Stromal cell of bone marrow (primary cell): ENCODE measurements at places on chromosomes 5 and 9.
A peak's percentile ranks its signal among the peaks of the same experiment; 100 is the strongest.

DNA sequence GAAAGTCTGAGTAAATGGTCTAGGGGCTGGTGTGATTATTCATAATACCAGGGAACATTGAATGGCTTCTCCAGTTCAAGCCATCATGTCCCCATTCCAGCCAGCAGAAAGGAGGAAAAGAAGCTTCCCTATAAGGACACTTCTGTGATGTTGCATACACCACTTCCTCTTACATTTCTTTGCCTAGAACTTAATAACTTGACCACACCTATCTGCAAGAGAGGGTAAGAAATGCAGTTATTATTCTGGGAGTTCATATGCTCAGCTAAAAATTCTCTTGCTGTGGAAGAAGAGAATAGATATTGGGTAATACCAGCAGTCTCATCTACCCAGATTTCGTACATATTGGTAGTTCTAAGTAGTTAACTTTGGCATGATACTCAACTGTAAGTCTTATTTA, 166.1 kb downstream of the SLC28A3 start:
- no peak for DNase-seq

- DNase-seq, result no peak
Measured at GRCh38 chr5:38756068-38756467, 89.7 kb upstream of the OSMR start.

DNA sequence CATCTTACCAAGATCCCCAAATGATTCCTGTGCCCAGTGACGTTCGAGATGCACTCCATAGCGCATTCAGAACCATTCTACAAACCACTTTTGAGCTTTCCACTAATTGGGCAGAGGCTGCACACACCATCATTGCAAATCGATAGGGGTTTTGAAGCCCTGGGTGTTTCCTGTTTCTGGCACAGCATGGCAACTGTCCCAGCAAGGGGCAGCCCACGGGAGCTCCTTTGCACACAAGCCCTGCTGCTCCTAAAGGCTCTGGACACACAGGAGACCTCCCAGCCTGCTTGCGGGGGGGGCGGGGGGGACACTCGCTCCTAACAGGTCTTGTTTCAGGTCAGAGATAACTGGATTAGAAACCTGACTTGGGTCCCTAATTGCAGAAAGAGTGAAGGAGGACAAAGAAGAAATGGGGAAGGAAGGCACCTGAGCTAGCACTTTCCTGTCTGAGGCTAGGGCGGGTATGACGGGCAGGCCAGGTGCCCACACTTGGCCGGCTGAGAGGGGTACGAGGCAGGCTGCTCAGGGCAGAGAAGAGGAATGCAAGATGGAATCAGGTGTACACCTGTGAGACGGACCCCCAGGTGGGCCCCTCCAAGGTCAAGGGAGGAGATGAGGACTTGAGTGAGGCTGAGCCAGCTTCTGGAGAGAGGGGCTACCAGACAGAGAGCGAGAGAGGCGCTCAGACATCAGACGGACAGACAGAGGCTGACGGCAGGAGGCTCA, 820 bp downstream of the FBP1 start:
- no peak for DNase-seq

GRCh38 chr5:142598338-142598700, 87.6 kb downstream of the FGF1 start:
- DNase-seq, result no peak

GRCh38 chr5:57216714-57217113, 42.9 kb downstream of the GPBP1 start:
- peak; percentile 10 for DNase-seq

GRCh38 chr9:96398582-96399324, 15.2 kb upstream of the SLC35D2 start:
- DNase-seq, result no peak

DNA sequence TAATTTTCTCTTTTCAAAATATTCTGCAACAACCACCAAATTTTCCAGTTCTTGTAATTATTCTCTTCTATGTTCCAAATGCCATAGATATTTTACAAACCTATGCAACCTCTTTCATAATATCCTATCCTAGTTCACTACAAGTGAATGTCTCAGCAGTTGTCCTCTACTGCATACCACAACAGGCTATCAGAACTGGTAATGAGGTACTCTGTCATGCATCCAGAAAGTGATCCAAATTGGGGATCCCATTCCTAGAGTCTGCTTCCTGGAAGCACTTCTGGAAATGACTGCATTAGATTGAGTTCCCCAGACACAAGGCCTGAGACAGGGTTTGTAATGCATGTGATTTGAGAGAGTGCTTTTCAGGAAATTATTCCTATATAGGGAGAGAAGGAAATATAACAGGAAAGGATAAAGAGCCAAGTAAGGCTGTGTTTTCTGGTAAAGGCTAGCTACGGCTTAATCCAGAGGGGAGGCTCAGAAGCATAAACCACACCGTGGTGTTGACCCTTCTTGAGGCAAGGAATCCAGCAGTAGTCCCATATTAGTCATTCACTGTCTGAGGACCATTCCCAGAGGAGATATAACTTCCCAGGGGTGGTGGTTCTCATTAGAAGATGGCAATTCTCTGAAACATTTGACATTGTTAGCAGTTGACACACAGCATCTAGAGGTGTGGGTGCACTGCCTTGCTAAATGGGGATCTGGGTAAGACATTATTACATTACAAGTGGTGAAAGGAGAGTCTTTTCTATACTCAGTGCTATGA, 80.3 kb upstream of the FST start:
- peak; percentile 61 for DNase-seq

GRCh38 chr5:51488803-51489642, 105.8 kb downstream of the ISL1 start:
- no peak for DNase-seq

GRCh38 chr9:81632599-81632998, 56.7 kb downstream of the TLE1 start:
- DNase-seq, result peak; percentile 25

- DNase-seq, result no peak
Measured at GRCh38 chr5:128591598-128592455, 53.8 kb upstream of the FBN2 start.

- no peak for DNase-seq
Measured at GRCh38 chr5:56080375-56081052, 85.8 kb upstream of the IL6ST start.

DNA sequence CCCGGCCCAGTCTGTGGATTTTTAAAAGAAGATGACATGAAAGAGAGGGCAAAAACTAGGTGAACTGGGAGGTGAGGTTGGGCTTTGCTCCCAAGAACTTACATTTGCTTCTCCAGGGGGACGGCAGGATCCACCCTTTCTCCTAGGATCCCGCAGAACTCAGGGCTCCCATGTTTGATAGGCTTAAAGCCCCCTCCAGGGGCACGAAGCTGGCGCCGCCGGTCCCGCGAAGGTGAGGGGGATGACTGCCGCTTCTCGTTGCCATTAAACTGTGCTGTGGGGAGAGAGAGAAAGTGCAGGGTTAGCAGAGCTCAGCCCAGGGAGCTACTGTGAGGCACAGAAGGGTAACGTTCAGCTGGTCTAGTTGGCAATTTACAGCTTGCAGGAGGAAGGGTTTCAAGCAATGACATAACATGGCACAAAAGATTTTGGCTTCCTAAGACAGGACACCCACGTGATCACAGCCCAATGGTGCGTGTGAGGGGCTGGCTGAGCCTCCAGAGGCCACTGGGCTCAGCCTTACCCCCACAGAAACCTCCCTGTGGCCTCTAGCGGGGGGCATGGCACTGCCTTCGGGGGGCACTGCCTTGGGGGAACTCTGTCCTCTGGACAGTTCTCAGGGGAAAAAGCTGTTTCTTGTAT, 52.0 kb upstream of the SLC25A51 start:
- no peak for DNase-seq

- no peak for DNase-seq
Measured at GRCh38 chr9:33377089-33377715, 25.2 kb downstream of the AQP7 start.

DNA sequence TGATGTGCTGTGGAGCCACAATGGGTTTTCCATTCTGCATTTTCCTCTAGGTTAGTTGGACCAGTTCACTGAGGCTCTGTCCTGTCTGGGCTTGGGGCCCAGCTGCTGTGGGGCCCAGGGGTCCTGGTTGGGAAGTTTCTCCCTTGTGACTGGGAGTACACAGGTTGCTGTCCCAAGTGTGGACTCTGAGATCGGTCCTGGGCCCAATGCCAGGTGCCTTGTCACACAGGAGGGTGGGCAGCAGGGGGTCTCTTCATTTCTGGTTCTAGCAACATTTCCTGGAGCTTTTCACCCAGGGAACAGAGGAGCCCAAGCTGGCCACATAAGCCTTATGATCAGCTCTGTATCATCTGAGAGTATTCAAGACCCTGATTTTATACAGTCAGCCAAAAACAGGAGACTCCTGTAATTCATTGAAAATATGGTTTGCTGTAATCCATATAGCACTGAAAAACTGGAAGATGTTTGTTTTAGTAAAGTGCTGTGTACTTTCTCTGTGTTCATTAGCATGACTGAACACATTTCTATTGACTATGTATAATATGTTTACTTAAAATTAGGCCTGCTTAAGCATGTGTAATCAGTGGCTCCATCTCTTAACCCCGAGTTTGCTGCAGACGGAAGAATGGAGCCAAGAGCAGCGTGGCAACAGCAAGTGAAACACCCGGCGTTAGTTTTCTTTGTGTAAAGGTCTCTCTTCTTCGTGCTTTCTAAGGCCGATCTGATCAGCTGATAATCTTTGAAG, 62.5 kb downstream of the MVB12B start:
- DNase-seq, result no peak

GRCh38 chr5:104018299-104018698, 455.7 kb upstream of the NUDT12 start:
- DNase-seq, result no peak

DNA sequence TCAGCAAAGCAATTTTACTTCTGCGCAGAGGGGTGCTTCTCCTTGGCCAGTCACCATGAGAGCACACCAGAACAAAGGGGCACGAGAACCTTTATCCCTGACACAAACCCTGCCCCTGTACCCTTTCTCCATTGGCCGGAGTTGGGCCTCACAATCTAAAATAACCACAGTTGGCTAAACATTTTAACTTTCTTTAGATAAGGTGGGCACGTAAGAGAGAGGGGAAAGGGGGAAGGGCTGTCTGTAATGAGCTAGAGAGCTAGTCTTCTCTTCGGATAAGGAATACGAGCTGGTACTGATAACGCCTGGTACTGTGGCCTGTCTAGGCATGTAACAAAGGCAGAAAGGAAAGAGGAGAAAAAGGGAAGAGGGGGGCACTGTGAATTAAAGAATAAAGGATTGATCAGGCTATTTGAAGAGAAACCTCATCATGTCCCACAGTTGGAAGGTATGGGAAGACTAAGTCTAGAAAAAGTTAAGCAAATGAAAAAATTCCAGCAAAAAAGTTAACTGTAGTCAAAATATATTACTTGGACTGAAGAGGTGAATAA, 1.8 kb upstream of the IARS1 start:
- no peak for DNase-seq

DNA sequence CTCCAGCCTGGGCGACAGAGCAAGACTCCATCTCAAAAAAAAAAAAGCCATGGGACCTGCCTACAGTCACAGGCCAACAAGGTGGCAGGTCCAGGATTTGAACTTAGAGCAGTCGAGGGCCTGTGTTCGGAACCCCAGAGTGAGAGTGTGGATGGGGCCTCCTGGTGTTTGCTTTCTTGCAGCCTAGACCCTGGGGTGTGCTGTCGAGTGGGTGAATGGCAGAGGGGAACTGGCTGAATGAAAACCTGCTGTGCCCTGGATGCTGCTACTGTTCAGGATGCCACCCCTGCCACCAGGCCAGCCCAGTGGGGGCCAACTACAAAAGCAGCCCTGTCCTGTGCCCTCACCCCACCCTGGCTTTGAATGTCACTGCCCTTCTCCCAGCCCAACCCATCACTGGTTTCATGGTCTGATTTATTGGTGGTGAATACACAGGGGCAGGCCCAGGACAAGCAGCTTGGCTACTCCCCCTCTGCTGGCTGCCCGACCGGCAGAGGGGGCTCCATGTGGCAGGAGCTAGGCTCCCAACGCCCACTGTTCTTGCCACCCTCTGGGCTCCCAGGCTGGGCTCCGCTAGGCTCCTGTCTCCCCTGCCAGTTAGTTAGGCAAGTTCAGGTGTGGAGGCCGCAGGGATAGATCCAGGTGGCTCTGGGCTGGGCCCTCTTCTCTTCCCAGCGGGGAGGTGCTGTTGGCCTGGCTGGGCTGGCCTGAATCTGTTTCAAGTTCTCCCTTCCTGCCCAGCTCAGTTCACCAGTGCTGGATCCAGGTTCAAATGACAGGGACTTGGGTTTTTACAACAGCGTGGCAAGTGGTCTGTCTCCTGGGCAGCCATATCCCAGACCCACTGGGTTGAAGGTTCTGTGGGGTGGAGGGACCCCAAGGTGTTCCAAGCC, 12.2 kb downstream of the FPGS start:
- no peak for DNase-seq

DNA sequence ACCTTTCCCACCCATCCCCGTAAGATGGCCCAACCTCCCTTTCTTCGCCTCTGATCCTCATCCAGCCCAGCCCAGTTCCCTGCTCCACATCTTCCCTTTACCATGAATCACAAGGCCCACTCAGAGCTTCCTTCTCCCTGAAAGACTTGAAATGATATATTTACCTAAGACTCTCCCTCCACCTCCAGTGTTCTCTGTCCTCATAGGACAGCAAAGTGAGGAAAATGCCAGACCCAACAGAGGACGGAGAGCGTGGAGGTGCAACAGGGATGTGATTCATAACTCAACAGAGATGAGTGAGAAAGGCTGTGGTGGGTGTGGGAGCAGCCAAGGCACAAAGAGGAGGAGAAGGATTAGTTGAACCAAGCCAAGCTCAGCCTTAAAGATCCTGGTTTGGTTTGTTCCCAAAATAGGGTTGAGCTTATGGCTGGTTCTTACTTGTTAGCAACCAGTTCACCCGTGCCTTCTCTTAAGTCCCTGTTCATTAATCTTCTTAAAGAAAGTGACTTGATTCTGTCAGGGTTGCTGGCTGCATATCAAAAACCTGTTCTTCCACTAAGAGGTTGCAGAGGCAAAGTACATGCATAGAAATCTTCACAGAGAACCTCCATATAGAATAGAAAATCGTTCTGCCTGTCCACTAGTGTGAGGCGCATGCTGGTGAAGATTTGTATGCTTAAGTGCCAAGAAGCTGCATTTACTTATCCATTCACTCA, 183.2 kb downstream of the ACTL7B start:
- no peak for DNase-seq

DNA sequence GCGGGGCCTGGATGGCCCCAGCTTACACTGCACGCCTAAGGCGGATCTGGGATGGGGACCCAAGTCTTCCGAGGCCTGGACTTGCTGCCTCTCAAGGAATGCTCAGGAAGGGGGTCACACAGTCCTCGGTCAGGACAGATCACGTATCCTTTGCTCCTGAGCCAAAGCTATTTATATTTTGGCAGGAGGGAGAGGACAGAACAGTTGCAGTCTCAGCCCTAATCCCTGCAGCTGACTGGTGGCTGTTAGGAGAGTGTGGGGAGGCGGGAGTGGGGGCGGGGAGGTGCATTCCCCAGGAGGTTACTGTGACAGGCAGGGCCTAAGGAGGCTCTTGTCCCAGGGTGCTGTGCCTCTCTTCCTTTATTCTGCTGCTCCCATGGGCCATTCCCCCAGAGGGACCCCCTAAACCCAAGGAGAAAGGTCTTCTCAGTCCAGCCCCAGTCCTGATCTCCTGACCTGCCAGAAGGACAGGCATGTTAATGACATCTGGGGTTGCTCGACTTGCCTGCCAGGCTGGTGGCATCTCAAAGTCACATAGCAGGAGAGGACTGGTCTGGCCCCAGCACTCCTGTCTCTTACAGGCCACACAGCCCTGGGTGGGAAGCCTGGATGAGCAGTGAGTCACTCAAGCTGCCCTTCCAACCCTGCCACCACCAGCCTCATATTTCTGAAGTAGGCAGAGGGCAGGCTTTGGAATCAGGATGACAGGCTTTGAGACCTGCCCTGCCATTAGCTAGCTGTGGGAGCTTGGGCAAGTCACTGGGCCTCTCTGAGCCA, 51.9 kb downstream of the COL27A1 start:
- DNase-seq, result no peak
